ENCODE measurements at places on chromosomes 2 and 18.

GRCh38 chr2:239519089-239519920, 118.5 kb upstream of the HDAC4 start:
- no peak for DNase-seq

- no peak for DNase-seq
These were observed 10.9 kb downstream of the STARD7 start for GRCh38 chr2:96197546-96198255.

DNA sequence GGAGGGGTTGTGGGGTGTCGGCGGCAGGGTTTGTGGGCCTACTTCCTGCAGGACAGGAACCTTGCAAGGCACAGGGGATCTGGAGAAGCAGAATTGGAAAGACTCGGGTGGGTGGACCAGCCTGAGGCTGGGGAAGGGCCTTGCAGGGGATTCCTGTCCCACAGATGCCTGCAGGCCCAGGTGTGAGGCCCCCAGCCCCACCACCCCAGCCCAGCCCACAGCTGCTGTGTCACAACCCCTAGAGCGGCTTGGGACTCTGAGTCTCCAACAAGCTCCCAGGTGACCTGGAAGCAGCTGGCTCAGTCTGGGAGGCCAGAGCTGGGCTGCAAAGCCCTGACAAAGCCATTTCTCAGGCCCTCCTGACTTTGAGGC, 93.1 kb downstream of the ZFP36L2 start:
- DNase-seq: no peak

DNA sequence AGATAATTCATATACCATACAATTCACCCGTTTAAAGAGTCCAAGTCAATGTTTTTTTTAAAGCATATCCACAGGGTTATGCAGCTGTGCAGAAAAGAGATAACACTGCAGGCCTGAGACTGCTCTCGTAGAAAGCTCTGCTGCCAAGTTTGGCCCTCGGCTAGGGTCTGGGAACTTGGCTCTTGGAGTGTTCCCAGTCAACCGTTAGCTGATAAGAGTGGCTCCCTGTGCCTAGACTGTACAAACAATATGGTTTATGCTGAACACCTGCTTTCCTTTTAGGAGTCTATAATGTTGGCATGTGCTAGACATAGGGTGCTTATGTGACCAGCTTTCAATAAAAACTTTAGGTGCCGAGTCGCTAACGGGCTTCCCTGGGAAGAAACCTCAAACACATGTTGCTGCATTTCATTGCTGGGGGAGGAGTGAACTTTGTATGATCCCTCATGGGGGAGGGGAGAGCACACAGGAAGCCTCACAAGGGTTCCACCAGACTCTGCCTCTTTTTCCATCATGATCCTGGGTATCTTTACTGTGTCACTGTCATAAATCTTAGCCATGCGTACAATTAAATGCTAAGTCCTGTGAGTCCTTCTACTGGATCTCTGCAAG, 34.7 kb downstream of the RFX8 start:
- no peak for DNase-seq

DNA sequence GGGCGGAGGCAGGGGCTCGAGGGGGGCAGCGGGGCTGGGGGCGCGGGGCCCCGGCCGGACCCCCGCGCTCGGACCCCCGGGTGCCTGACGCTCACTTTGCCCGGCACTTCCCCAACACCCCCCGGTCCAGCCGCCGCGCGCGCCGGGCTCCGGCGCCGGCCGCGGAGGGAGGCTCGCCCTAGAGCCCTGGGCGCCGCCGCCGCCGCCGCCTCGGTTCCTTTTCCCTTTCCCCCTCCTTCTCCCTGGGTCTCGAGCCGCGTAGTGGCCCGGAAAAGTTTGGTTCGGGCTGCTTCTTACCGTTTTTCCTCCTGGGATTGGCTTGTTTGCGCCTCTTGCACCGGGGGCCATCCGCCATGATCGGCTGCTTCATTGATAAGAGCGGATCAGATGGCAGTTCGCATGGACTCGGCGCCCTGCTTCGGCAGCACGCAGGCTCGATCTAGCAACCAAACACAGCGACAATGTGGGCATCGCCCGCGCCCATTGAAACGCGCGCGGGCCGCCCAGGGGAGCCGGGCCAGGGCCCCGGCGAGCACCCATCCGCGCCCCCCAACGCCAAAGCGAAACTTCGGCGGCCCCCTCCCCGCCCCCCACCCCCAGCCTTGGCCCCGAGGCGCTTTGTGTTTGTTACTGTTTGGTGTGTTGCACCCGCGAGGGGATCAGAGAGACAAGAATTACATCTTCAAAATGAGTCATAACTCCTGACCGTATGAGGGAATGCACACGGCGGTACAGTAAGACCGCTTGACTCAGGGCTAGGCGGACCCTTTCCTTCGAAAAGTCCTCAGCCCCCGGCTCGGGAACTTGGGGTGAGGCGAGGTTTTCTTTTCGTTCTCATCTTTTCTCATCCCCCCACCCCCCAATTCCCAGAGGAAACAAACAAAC, 2.7 kb downstream of the ZEB2 start:
- DNase-seq: no peak

- no peak for DNase-seq
These were observed 2.0 kb downstream of the SP9 start for GRCh38 chr2:174336501-174337336.
